B cell (primary cell): ENCODE measurements at places on chromosomes 1 and 21. TPM values are rescaled to one million over a fixed set of nuclear protein-coding genes. Genes with fewer than 3 reads are reported as not detected.

PDE9A gene
- total RNA-seq: 3.5 and 5.8 TPM in 2 replicates

MAD2L2 gene
- total RNA-seq: 27.7 and 29.0 TPM in 2 replicates

TRIM63 gene
- total RNA-seq: not detected in 2 replicates

OR6N1 gene
- not detected in 2 replicates for total RNA-seq

CRB1 gene
- 0.22 TPM in 1 of 2 replicates, not detected in the other for total RNA-seq

CFAP45 gene
- total RNA-seq: 1.7 and 2.4 TPM in 2 replicates

RNU1-4 gene
- 4,377 and 4,541 TPM in 2 replicates for total RNA-seq

OPRD1 gene
- total RNA-seq: not detected in 2 replicates

OR2C3 gene
- not detected in 2 replicates for total RNA-seq

PFKFB2 gene
- 15.6 and 18.2 TPM in 2 replicates for total RNA-seq

NBPF14 gene
- 94.5 and 96.2 TPM in 2 replicates for total RNA-seq

MASP2 gene
- total RNA-seq: not detected in 2 replicates

FOXO6 gene
- total RNA-seq: 0.15 and 0.17 TPM in 2 replicates

IFI44 gene
- total RNA-seq: 6.9 and 10.2 TPM in 2 replicates

OR2L3 gene
- 0.10 TPM in 1 of 2 replicates, not detected in the other for total RNA-seq

ITLN1 gene
- not detected in 2 replicates for total RNA-seq

DHCR24 gene
- 10.5 and 13.3 TPM in 2 replicates for total RNA-seq

ACKR1 gene
- total RNA-seq: not detected in 2 replicates

CCDC24 gene
- total RNA-seq: 18.0 and 18.4 TPM in 2 replicates

FAM110D gene
- total RNA-seq: not detected in 2 replicates

ROR1 gene
- total RNA-seq: 16.0 and 16.3 TPM in 2 replicates

SPRR5 gene
- total RNA-seq: not detected in 2 replicates

HLX gene
- total RNA-seq: 7.7 and 9.1 TPM in 2 replicates

SH2D2A gene
- 2.1 and 3.9 TPM in 2 replicates for total RNA-seq

ETV3L gene
- total RNA-seq: not detected in 2 replicates

KCNJ9 gene
- total RNA-seq: not detected in 2 replicates

RHOU gene
- total RNA-seq: 0.12 TPM in 1 of 2 replicates, not detected in the other
